ENCODE measurements at places on chromosomes 2 and 18. TPM values are rescaled to one million over a fixed set of nuclear protein-coding genes. Genes with fewer than 3 reads are reported as not detected.

- H3K4me3 ChIP-seq = no peak overlapping the region
- H3K36me3 ChIP-seq = no peaks in the 10 kb centered on the region
- no peaks in the 10 kb centered on the region for H3K4me1 ChIP-seq
These were observed 107.9 kb downstream of the PTGR3 start for GRCh38 chr18:75100832-75101630.

SEMA4F gene
- total RNA-seq = 5.8 TPM

CCDC121 gene
- 1.6 TPM for total RNA-seq

DNA sequence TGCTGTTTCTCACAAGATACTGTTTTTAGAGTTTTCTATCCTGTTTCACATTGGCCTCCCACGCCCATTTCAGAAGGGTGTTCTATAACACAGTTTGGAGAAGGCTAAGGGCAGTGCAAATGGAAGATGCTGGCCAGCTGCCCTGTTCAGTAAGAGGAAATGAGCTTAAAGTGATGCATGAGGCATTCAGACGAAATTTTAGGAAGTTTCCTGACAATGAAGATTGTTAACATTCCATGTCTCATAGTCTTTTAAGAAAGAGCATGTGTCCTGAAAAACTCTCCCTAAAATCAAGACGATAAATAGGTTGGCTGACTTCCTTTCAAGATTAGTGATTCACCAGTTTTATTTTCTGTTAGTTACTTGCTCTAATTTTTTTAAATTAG, 484.2 kb upstream of the NRP2 start:
- H3K4me3 ChIP-seq = no peak overlapping the region
- no peak overlapping the region for H3K27ac ChIP-seq
- H3K4me1 ChIP-seq = peaks cover 4% of the 10 kb centered on the region
- no peak for DNase-seq
- no peaks in the 10 kb centered on the region for H3K27me3 ChIP-seq

LOXL3 gene
- total RNA-seq = 0.21 TPM

GRCh38 chr2:120707816-120708215, 27.9 kb upstream of the GLI2 start:
- no peak overlapping the region for H3K27ac ChIP-seq
- peaks cover 17% of the 10 kb centered on the region for H3K27me3 ChIP-seq
- peaks cover 16% of the 10 kb centered on the region for H3K4me1 ChIP-seq
- H3K4me3 ChIP-seq = no peak overlapping the region
- no peaks in the 10 kb centered on the region for H3K36me3 ChIP-seq

CCDC74A gene
- total RNA-seq = 9.4 TPM

- no peak overlapping the region for H3K27ac ChIP-seq
- no peak for DNase-seq
- no peak overlapping the region for H3K4me3 ChIP-seq
- no peaks in the 10 kb centered on the region for H3K4me1 ChIP-seq
- H3K36me3 ChIP-seq = no peaks in the 10 kb centered on the region
These were observed 204.8 kb downstream of the RBM43 start for GRCh38 chr2:151056870-151057269.

PTH2R gene
- total RNA-seq = not detected

GRCh38 chr18:8504880-8505435, 104.3 kb upstream of the RAB12 start:
- H3K27ac ChIP-seq = no peak overlapping the region
- H3K4me3 ChIP-seq = no peak overlapping the region
- no peak for DNase-seq
- peaks cover 17% of the 10 kb centered on the region for H3K27me3 ChIP-seq
- H3K4me1 ChIP-seq = peaks cover 10% of the 10 kb centered on the region
- H3K36me3 ChIP-seq = no peaks in the 10 kb centered on the region

DNA sequence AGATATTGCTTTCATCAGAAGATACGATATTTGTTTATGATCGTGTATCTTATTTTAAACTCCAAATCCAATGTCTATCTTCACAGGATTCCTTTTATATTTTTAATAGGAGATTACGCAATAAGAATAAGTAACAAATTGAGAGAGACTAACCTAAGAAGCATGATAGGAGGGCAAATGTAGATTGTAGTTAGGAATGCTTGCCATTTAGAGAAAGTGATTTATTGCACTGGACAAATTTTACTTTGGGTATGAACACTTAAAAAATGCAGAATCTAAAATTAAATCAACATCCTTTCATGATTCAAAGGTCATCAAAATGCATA, 563.4 kb upstream of the POU3F3 start:
- H3K4me3 ChIP-seq = no peak overlapping the region
- no peak overlapping the region for H3K27ac ChIP-seq
- DNase-seq = no peak
- H3K27me3 ChIP-seq = no peaks in the 10 kb centered on the region
- H3K36me3 ChIP-seq = no peaks in the 10 kb centered on the region

- no peak overlapping the region for H3K27ac ChIP-seq
- no peaks in the 10 kb centered on the region for H3K27me3 ChIP-seq
- H3K4me3 ChIP-seq = no peak overlapping the region
- peak; percentile 33 for DNase-seq
- H3K36me3 ChIP-seq = peaks cover 11% of the 10 kb centered on the region
- peaks cover 17% of the 10 kb centered on the region for H3K4me1 ChIP-seq
These were observed 216.0 kb downstream of the DSEL start for GRCh38 chr18:67300498-67300897.

DNA sequence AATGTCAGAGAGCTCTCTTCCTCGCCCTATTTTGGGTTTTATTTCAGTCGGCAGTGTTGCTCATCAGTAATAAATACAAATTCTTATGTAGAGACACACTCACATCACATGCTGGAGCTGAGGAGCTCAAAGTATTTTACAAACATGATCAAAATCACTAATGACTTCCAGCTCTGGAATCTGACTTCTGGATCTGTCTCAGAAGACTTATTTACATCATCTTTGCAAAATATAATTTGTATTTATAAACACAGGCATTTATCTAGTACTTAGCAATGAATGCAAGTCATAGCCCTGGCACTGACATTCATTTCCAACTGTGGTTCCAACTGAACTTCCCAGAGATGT, 327.1 kb downstream of the NCKAP5 start:
- no peak overlapping the region for H3K4me3 ChIP-seq
- H3K4me1 ChIP-seq = no peaks in the 10 kb centered on the region
- no peaks in the 10 kb centered on the region for H3K27me3 ChIP-seq
- DNase-seq = no peak
- H3K36me3 ChIP-seq = no peaks in the 10 kb centered on the region
- no peak overlapping the region for H3K27ac ChIP-seq

DNA sequence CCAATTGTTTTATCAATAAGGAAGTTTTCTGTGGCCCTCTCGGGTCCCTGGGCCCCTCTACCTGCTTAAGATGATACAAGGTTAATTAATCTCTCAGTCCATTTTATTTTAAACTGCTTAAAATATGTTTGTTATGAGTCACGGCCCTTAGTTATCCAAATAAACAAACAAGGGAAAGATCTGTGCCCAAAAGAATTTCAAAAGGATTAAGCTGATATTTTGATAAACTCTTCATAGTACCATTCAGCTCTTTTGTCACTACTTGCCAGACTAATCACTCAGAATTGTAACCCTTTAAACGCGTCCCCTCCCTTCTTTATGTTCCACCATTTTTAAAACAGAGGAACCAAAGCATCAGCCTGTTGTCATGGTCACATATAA, 144.7 kb upstream of the STK17B start:
- DNase-seq = no peak
- no peaks in the 10 kb centered on the region for H3K36me3 ChIP-seq

KYNU gene
- not detected for total RNA-seq

TEX44 gene
- not detected for total RNA-seq

DNA sequence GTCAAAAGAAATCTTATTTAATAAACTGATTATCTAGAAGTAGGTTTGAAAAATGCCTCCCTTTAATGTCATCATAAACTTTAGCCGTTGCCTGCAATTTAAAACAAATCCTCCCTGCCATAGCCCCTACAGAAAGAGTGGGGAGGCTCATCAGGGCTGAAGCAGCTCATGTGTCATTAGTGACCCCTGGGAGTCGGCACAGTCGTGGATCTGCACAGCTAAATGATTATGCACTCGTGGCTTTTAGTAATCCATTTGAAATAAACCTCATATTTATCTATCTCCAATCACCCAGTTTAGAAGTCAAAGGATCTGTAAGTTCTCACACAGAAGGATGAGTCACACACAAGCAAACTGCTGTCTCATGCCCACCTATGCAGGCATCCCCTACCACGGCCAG, 277.3 kb downstream of the SS18 start:
- no peak overlapping the region for H3K27ac ChIP-seq
- DNase-seq = no peak
- peaks cover 12% of the 10 kb centered on the region for H3K4me1 ChIP-seq
- H3K4me3 ChIP-seq = no peak overlapping the region

GRCh38 chr2:239279508-239280295, 121.1 kb downstream of the HDAC4 start:
- H3K27me3 ChIP-seq = no peaks in the 10 kb centered on the region
- H3K27ac ChIP-seq = peak overlapping the region; percentile 34
- DNase-seq = no peak

CCDC141 gene
- 17.0 TPM for total RNA-seq

INHBB gene
- total RNA-seq = not detected

- H3K4me3 ChIP-seq = peak within 1 kb of the TSS; percentile 96
- H3K4me1 ChIP-seq = peaks cover 30% of the 10 kb centered on the region
- peak within 1 kb of the TSS; percentile 97 for H3K27ac ChIP-seq
- DNase-seq = peak; percentile 90
These were observed at the start of gene LANCL1 for GRCh38 chr2:210476194-210477128. TSS of gene LANCL1 (minus strand) at chr2:210476759. CDS start at chr2:210476396, 363 bp downstream.

DNA sequence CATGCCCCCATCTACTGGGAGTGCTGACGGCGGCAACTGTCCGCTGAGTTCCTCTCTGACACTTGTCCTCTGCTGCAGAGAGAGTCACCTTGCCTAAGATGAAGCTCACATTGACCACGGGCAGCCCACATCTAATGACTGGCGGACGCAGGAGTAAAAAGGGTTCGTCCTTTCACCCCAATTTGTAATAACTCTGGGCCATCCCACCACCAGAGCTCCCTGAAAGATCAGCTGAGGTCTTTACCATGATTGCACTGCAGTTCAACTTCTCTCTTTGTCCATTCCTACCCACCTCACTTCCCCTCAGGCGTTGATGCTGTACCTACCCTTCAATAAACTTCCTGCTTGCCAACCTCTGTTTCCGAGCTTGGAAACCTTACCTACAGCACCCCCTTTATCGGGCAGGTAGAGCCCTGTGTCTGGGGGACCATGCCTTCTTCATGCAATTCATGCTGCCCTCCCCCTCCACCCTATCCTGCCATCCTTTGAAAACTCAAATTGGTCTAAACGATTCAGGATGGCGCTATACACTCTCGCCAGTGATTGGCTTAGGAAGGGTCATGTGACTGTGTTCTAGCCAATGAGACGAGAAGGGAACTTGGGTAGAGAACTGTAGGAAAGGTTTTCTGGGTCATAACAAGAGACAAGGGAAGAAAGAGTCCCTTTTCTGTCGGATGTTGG, 10.3 kb upstream of the B3GNT2 start:
- no peaks in the 10 kb centered on the region for H3K36me3 ChIP-seq
- peaks cover 9% of the 10 kb centered on the region for H3K27me3 ChIP-seq
- DNase-seq = no peak
- H3K27ac ChIP-seq = no peak overlapping the region

GRCh38 chr18:62723666-62724281, 8.4 kb downstream of the PHLPP1 start:
- H3K4me3 ChIP-seq = no peak overlapping the region
- no peaks in the 10 kb centered on the region for H3K36me3 ChIP-seq
- H3K4me1 ChIP-seq = peaks cover 3% of the 10 kb centered on the region
- no peak overlapping the region for H3K27ac ChIP-seq
- DNase-seq = no peak
- H3K27me3 ChIP-seq = peaks cover 2% of the 10 kb centered on the region

DNA sequence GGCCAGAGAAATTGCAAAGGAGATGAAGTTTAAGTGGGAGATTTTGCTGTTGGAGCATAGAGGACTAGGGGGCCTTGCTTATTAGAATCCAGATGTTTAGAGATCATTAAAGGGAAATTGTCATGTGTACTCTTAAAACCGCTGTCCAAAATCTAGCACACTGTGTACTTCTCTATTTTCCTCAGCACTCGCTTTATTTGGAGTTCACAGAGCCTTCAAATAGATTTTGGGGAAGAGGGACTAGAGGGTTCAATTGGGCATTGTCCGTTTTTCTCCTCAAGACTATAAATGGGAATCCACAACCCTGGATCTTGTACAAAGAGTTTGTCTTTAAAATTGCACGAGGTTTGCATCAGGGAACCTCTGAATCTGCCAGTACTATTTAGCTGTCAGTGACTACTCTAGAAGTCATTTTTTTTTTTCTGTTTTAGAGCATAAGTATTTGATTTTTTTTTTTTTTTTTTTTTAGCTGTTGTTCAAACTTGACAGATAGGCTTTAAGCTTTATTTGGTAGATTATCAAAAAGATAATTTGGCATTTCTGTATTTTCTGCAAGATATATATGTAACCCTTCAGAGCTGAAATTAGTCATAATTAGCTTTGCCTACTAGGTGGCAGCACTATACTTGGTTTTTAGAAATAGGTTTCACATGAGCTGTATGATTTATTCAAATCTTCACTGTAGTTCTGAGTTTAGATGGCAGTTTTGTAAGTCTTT, 14.2 kb downstream of the PMS1 start:
- no peak overlapping the region for H3K4me3 ChIP-seq
- H3K27me3 ChIP-seq = no peaks in the 10 kb centered on the region
- H3K36me3 ChIP-seq = peaks cover 25% of the 10 kb centered on the region
- H3K4me1 ChIP-seq = no peaks in the 10 kb centered on the region
- DNase-seq = no peak

LIPT1 gene
- total RNA-seq = 7.9 TPM

DNA sequence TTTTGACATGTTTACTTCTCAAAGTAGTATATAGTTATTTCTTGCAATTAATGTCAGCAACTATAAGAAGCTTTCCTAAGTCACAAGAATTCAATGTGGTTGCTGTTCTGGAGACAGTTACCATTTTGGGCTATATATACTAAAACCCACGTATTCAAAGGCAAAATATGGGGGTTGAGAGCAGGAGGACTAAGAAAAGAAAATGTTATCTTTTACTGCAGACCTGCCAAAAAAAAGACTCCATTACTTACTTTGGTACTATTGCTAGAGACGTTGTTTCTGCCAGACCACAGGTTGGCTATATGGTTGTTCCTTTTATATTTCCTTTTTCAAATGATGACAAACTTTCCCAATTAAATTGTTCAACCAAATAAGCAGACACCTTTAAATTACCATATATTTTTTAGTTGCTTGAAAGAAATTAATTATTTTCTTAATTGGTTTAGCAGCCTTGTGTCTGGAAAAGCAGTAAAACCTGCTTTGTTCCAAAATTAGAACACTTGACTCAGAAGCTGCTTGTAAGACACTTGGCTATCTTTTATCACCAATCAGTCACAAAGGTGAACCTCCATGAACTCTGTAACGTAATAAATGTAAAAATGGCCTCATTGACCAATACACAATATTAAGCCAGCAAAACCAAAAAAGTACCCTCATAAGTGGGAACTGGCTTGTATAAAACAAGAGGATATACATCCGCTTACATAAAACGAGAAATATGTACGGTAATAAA, 8.2 kb upstream of the OSGEPL1 start:
- no peaks in the 10 kb centered on the region for H3K4me1 ChIP-seq
- no peaks in the 10 kb centered on the region for H3K27me3 ChIP-seq
- H3K27ac ChIP-seq = no peak overlapping the region
- H3K4me3 ChIP-seq = no peak overlapping the region
